ENCODE measurements at places on chromosomes 5 and 9.

DNA sequence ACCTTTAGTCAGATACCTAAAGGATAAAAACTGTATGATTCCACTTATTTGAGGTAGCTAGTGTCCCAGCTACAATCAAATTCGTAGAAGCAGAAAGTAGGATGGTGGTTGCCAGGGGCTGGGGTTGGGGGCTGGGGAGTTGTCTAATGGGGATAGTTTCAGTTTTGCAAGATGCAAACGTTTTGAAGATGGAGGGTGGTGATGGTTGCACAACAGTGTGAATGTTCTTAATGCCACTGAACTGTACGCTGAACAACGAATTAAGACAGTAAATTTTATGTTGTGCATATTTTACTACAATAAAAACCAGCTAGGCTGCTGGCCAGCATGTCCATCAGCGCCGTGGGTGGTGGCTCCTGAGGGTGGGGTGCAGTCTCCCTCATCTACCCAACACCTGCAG, 137.8 kb downstream of the GADD45G start:
- no peak for DNase-seq

DNA sequence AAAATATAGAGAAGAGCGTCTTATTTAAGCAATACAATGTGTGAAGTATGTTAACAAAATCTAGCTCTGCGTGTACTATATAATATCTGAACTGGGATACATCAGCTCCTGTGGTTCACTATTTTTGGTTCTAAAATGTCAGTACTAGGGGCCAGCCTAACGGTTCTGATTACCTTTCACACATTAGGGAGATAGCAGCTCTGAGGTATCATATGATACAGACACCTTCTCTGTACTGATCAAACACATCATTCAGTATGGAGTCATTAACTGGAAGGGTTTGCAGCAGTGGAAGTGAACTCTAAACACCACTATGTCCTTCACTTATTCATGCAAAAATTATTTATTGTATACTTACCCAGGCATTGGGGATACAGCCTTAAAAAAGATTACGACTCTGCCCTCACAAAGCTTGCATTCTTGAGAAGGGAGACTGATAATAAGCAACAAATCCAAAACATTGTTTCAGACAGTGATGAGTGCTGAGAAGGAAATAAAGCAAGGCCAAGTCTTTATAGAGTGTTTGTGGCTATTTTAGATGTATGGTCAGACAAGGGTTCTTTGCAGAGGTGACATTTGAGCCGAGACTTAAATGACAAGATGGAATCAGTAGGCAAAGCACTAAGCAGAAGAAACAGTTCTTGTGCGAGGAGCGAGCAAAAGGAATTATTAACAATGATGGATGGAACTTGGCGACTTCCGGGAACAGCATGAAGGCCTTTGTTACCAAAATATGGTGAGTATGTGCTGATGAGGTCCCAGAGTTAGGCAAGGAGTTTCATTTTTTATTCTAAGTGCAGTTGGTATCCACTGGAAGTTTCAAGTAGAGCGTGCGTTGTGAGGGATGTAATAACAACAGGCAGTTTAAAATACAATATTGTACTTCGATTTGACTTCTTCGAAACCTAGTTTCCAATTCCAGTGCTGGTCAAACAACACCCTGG, 1.8 kb upstream of the LNPEP start:
- no peak for DNase-seq

DNA sequence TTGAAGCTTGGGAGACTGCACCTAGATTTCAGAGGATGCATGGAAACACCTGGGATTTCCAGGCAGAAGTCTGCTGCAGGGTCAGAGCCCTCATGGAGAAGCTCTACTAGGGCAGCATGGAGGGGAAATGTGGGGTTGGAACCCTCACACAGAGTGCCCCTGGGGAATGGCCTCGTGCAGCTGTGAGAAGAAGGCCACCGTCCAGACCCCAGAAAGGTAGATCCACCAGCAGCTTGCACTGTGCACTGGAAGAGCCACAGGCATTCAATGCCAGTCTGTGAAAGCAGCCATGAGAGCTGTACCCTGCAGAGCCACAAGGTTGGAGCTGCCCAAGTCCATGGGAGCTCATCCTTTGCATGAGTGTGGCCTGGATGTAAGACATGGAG, 285.3 kb upstream of the FAM174A start:
- DNase-seq: no peak

- DNase-seq: no peak
Observed at GRCh38 chr9:83034587-83034986, 28.4 kb downstream of the RASEF start.

GRCh38 chr9:131976157-131977108, 103.2 kb downstream of the MED27 start:
- DNase-seq: no peak

DNA sequence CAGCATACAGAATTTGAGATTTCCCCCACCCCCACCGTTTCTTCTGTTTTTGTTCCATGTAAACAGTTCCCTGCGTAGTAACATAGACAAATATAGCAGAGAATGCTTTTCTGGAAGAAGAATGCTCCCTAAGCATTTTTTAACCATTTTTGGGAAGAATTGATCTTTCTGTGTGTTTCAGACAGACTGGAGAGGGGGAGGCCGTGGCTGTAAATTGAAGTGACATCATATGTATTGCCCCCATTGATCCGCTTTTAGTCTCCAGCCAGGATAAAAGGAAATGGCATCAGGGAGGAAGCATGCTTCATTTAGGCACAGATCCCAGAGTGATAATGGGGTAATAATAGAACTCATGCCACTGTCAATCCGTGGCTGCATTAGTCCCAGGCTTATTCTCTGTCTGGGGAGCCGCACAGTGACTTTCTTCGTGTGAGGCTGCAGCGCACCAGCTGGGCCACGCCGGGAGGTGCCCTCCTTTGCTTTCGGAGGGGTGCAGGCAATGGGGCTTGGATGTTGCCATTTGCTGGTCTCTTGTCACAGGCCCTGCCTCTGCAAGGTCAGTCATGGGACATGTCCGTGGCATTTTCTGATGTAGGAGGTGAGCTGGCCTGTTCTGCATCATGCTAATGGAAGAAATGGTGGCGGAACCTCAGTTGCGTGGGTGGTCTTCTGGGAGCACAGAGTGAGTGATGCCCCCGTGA, 261.5 kb downstream of the FANCC start:
- no peak for DNase-seq

DNA sequence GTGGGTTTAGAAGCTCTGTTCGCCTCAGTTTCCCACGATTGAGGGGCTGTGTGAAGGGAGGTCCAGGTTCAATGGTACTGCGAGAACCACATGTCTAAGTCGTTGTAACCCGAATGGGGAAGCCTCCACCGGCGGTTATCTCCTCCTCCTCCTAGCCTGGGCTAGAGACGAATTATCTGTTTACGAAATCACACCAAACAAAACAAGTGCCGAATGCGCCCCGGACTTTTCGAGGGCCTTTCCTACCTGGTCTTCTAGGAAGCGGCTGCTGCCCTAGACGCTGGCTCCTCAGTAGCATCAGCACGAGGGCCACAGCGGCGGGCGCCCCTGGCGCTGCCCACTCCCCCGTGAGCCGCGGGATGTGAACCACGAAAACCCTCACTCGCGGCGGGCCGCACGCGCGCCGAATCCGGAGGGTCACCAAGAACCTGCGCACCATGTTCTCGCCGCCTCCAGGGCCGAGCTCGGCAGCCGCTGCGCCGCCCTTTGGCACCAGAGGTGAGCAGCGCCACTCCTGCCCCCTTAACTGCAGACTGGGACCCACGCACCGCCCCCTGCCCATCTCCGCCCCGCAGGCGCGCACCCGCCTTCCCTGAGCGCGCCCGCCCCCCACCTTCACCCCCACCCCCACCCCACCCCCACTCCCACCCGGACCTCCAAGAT, at the start of gene CDKN2A:
TSS of gene CDKN2A (minus strand) at position 500 of the 663 bp plus-strand sequence.
- no peak for DNase-seq

DNA sequence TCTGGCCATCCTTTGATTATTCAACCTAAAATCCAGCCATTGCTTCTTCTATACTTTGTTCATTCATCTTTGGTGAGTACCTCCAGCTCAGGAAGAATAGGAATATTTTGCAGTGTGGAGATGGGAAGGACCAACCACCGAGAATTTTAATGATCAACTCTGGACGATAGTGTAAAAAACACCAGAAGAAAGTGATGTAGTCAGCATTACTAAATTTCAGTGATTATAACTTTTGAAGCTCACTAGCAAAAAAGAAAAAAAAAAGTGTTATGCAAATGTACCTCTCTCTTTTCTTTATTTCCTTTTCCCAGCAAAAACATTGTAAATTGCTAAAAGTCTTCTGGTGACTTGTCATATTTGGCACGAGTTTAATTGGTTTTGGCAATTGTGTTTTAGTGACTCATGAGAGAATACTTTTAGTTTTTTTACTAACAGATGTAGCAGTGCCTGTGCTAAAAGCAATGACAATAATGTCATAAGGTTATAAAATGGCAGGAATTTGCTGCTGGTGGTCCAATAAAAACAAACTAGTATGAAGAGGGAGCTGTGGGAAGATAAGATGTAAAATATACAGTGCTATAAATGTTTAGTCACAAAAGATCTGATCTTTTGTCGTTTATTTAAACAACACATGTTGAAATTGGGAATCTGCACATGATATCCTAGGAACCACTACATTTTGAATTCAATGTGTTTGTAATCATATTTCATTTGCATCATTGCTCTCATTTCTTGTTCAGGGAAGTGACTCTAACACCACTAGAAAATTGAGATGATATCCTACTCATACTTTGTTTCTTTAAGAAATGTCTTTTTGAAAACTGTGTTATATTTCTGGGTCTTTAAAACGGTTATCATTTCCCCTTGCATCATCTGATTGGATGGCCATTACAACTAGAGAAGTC, 81.3 kb upstream of the ERCC6L2 start:
- no peak for DNase-seq

DNA sequence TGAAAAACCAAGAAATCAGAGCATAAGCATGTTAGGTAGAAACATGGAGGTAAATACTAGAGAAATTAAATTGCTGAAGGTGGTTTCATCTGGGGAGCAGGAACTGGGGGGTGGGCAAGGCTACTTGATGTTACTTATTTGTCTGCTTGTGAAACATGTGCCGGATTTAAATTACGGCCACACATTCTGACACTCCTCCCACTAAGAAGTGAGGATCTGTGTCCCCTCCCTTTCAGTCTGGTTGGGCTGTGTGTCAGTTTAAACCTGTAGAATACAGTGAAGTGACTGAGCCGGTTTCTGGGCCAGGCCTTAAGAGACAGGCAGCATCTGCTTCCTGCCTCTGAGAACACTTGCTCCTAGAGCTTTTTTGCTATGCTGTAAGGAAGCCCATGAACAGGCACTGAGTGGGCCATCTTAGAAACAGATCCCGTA, 2.3 kb upstream of the IARS1 start:
- no peak for DNase-seq

- DNase-seq: no peak
Observed at GRCh38 chr9:128828267-128828666, 1.3 kb downstream of the SPOUT1 start.

DNA sequence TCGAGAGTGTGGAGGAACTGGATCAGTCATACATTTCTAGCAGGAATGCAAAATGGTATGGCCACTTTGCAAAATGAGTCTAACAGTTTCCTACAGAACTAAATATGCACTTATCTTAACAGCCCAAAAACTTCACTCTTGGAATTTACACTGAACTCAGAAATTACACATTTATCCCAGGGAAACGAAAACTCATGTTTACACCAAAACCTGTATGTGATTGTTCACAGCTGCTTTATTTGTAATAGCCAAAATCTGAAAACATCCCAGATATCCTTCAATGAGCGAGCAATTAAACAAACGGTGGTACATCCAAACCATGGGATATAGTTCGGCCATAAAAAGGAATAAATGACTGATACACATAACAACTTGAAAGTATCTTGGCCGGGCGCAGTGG, 62.0 kb downstream of the RNF130 start:
- no peak for DNase-seq

DNA sequence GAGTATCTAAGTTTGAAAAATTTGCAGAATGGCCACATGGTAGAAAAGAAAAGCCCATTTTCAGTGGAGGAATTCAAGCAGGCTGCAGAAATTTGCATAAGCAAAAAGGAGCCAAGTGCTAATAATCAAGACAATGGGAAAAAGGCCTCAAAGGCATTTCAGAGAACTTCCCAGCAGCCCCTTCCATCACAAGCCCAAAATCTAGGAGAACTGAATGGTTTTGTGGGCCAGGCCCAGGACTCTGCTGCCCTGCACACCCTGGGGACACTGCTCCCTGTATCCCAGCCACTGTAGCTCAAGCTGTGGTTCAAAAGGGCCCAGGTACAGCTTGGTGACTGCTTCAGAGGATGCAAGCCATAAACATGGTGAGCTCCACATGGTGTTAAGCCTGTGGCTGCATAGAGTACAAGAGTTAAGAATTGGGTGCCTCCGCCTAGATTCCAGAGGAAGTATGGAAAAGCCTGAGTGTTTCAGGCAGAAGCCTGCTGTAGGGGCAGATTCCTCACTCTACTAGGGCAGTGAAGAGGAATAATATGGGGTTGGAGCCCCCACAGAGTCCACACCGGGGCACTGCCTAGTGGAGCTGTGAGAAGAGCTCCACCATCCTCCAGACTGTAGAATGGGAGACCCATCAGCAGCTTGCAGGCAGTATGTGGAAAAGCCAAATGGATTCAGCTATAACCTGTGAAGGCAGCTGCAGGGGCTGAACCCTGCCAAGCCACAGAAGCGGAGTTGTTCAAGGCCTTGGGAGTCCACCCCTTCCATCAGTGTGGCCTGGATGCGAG, 720.7 kb upstream of the CTNND2 start:
- DNase-seq: no peak

DNA sequence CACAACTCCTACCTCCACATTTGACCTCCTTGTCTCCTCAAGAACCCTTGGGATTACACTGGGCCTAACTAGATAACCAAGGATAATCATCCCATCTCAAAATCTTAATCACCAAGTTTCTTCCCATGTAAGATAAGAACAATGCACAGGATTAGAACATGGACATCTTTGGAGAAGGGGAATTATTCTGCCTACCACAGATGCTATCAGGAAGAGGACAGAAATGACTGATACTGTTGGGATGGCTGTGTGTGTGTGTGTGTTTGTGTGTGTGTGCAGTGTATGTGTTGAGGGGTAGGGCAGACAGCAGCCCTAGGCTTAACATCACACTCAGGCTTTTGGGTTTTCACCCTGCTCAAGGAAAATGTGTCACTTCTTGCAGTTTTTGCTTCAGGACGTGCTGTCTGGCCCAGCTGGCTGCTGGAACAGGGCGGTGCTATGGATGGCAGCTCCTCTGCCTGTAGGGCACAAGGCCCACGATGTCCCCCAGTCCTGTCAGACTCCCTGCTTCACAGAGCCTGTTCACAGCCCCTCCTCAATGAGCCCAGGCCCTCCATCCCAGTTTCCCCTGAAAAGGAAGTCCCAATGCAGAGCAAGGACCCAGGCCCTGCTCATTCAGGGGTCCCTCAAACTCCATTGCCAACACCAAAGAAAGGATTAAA, 7.7 kb downstream of the CA9 start:
- no peak for DNase-seq

DNA sequence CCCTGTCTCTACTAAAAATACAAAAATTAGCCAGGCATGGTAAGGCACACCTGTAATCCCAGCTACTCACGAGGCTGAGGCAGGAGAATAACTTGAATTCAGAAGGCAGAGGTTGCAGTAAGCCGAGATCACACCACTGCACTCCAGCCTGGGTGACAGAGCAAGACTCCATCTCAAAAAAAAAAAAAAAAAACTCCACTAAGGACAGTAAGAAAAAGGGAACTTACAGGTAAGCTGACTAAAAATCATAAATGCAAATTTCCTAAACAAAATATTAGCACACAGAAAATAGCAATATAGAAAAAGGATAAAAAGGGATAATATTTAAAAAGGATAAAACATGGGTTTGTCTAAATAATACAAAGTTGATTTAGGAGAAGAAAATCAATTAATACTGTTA, 27.9 kb upstream of the HNRNPA0 start:
- no peak for DNase-seq

Measured in sciatic nerve (tissue), 2 donors.